Iris pigment epithelial cell (primary cell): ENCODE measurements at places on chromosomes 4 and X.

- no peak for DNase-seq
Observed at GRCh38 chrX:111850975-111851374, 25.0 kb upstream of the TRPC5OS start.

DNA sequence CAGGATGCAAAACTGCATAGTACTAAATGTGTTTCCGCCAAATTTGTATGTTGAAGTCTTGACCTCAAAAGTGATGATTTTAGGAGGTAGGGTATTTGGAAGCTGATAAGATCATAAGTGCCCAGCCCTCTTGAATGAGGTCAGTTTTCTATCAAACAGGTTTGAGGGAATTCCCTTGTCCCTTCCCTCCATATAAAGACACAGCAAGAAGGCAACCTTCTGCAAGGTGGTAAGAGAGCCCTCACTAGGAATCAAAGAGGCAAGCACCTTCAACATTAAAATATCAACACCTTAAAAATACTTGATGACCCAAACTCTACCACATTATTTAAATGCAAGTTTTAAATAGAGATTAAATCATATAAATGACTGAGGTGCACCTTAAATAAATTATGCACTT is 288.6 kb downstream of the EPHA5 start:
- no peak for DNase-seq

GRCh38 chr4:121256887-121257466 is 92.9 kb upstream of the TNIP3 start:
- DNase-seq = peak; percentile 52

- DNase-seq = no peak
Observed at GRCh38 chrX:120356084-120356483, 5.8 kb upstream of the ATP1B4 start.

- DNase-seq = no peak
Observed at GRCh38 chrX:99572711-99573110, 837.4 kb downstream of the PCDH19 start.

GRCh38 chrX:132146456-132146855 is 18.6 kb upstream of the FRMD7 start:
- DNase-seq = no peak

GRCh38 chrX:120457766-120458180 is 11.3 kb downstream of the LAMP2 start:
- peak; percentile 89 for DNase-seq

DNA sequence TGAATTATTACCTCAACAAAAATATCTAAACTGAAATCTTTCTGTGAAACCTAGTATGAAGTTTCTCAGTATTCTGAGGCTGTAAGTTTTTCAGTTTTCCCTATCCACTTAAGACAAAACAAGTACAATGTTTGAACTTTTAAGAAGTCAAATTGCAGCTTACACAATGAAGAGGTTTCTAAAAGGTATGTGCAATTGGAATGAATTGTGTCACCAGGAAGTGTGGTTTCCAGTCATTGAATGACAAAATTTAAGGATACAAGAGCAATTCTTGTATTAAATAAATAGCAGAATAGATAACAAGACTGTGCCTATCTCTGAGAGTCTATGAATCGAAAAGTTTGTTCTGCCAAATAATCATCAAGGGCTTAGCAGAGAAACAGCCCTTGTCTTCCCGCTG is 207.3 kb downstream of the ANKRD50 start:
- DNase-seq = peak; percentile 12

DNA sequence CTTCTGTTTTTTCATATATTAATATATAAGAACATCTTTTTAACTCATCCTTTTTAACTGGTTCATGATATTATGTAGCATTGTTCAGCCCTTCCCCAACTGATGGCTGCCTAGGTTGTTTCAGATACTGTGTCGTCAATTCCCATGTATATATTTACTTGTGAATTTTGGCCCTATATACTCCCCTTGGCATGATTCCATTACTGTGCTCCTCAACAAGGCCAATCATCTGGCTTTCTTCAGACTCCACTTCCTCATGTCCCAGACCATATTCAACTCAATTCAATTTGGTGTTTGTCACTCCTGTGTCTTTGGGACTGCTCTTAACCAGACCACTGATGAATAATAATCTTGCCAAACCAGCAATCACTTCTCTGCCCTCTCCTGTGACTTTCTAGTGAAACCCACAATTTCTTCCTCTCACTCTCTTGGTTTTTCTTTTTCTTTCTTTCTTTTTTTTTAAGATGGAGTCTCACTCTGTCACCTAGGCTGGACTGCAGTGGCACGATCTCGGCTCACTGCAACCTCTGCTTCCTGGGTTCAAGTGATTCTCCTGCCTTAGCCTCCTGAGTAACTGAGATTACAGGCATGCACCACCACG is 2.7 kb upstream of the WDR45 start:
- DNase-seq = no peak

DNA sequence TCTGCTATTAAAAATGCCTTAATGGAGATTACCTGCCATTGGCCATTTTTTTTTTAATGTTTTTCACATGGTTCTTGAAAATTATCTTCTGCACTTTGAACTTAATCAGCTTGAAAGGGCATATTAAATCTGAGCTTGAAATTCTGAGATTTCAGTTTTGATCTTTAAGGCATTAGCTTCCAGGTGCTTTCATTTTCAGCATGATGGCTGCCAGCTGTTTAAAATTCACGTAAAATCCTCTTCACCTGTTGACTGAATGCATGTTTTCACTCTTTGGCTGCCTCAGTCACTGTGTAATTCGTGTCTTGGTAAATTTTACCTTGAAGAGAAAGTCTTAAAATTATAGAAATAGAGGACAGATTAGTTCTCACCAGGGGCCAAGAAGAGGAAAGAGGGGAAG is 39.6 kb downstream of the SMAD1 start:
- no peak for DNase-seq

- no peak for DNase-seq
Observed at GRCh38 chr4:35697210-35697736, 547.0 kb downstream of the ARAP2 start.

- no peak for DNase-seq
Observed at GRCh38 chrX:26653050-26653449, 437.1 kb downstream of the MAGEB5 start.

- DNase-seq = peak; percentile 14
Observed at GRCh38 chrX:97322401-97322800, 438.7 kb downstream of the RPA4 start.

DNA sequence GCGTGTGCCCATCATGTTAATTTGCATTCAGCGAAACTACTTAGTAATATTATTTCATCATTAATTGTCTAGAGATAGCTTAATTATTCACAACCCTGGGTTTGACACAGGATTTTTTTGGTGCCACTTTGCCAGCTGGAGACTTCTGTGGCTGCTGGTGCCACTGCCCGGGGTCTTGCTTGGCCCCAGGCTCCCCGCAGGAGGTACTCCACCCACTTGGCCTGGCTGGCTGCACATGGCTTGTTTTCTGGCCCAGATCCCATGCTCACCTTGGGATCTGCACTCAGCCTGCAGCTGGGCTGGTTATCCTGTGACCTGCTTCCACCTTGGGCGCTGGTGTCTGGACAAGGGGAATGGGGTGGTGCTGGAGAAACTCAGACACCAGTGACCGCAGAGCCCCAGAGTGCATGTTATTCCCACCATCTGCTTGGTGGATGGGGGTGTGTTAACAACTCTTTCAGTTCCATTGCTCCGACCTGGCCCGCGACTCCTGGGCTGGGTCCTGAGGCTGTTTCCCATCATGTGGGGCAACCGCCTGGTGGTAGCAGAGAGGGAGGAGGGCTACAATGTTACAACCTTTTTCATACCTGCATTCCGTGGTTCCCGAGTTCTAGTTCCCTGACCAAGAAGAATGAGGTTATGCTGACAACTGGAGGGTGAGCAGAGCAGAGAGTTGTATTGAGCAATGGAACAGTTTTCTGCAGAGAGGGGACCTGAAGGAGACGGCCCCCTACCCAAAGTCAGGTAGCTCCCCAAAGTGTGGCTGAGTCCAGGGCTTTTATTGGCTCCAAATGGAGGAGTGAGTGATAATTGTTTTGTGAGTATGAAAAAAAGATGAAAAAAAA is 1950.0 kb upstream of the IGFBP7 start:
- DNase-seq = no peak

DNA sequence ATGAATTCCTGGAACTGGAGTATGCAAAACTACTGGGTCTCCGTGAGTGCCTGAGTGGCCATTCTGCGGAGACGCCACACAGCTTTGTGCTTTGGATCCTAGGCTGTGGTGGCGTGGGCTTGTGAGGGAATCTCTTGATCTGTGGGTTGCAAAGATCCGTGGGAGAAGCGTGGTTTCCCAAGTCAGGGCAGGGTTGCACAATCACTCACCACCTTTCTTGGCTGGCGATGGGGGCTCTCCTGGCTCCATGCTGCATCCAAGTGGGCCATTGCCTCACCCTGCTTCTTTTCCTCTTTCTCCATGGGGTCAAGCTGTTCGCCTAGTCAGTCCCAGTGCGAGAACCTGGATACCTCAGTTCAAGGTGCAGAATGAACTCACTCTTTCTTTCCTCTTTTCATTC is 62.5 kb downstream of the SLAIN2 start:
- no peak for DNase-seq

DNA sequence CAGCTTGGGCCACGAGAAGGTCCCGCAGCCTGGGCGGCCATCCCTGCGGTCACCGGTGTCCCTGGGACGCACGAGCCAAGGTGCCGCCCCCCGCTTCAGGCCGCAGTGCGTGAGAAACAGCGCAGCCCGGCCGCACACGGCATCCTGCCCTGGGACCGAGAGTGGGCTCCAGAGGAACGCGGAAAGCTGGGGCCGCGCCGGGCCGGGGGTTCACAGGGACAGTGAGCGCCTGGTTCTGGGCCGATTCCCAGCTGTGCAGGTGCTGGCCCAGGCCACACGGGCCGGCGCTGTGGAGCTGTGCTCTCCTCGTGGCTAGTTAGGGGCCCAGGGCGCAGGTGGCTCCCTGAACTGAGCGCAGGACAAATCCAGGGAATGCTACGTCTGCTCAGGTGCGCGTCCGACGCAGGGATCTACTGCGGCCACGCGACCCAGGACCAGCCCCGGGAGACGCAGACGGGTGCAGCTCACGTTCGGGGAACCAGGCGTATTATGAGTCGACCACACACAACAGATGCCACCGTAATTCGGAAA is 25.8 kb upstream of the GTPBP6 start:
- DNase-seq = no peak

DNA sequence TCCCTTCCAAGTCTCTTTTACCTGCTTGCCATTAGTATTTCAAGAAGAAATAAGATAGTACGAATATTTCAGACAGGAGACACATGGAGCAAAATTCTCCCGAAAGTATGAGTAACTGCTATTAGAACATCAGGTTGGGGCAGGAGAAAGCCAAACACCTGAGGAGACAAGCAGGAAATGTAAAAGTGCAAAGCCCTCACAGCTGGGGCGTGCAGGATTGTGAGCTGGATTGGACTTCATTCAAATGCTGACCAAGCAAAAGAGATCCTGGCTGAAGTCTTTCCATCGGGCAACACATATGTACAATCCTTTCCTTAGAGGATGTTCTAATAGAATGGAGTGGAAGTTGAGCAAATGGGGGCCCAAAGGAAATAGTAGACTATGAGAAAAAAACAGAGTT is 76.8 kb downstream of the DTHD1 start:
- DNase-seq = no peak

- DNase-seq = peak; percentile 91
Observed at GRCh38 chr4:138034871-138035270, 207.3 kb downstream of the SLC7A11 start.

DNA sequence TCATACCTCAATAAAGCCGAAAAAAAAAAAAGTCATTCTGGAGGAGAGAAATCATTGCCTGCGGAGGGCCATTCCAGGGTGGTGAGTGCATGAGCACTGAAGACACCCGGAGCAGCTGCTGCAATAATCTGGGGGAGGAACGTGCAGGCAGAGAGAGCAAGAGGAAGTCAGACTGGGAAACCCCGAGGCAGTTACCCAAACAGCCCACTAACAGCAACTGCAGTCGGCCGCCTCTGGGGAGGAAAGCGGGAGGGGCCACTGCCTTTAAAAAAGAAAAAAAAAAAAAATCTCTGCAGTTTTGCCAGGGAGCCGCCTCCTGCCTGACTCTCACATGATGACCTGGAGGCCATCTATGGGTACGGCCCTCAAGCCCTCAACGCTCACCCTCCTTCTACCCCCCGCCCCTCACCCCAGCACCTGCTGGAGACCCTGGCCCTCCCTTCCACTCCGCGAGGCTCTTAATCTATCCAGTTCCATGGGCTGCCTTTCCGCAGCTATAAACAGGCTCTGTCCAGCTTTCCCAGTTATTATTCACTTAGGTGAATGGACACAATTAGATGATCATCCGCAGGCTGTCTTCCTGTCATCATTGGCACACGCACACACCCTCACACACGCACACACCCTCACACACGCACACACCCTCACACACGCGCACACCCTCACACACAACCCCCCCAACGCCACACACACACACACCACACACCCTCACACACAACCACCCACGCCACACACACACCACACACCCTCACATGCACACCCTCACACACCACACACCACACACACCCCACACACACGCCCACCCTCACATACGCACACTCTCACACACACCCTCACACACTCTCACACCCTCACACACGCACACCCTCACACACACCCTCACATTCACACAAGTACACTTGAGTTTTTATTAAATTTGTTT is 3.4 kb upstream of the AVPR2 start:
- peak; percentile 90 for DNase-seq

DNA sequence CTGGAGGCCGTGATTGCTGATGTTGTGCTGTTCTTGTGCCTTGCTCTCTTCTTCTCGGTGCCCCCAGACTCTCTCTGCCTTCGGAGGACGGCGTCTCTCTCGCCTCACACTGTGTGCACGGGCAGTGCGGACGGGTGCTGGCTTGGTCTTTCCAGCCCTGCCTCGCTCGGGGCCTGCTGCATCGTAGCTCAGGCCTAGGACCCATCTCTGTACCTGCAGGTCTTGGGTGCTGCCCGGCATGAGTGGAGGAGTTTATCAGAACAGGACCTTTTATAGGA is 18.2 kb downstream of the RGS12 start:
- no peak for DNase-seq

DNA sequence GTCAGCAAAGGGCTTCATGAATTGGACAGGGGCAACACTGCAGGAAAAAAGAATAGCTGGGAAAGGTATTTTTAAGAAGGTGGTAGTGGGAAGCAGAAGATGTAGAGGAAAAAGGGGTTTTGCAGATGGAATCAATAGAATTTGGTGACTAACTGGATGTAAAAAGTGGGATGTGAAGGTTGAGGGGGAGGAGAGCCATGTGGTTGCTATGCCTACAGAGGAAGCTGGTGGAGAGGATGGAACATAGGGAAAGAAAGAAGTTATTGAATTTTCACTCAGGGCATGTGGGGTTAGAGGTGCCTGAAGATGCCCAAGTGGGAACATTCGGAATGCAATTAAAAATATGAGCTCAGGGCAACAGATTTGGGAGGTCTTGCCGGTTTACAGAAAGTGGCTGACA is 33.0 kb downstream of the REELD1 start:
- no peak for DNase-seq

GRCh38 chr4:158236304-158237030 is 26.2 kb downstream of the TMEM144 start:
- DNase-seq = no peak
